ENCODE measurements at places on chromosomes 12 and 14.

- peak; percentile 72 for DNase-seq
Measured at GRCh38 chr12:32501835-32502333, 102.5 kb downstream of the FGD4 start.

DNA sequence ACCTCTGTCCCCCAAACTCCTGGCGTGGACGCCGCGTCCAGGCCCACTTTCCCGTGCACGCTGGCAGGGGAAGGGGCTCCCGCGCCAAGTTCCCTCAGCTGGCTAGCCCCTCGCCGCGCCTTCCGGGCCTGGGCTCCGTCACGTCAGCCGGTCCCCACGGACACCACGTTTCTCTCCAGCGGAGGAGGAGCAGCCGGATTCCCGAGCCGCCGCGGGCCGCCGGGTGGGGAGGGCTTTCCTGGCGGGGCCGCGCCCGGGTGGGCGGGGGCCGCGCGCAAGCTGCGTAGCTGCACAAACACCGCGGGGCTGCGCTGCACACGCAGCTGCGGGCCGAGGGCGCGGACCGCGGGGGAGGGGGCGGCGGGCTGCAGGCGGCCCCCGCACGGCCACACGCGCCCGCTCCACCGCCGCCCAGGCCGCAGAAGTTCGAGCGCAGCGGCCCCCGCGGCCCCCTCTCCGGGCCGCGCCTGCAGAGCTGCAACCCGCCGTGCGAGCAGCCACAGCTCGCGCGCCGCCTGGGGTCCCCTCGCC is 45.1 kb upstream of the PNMA1 start:
- peak; percentile 87 for DNase-seq

- no peak for DNase-seq
Measured at GRCh38 chr12:110668480-110669192, 20.3 kb downstream of the HVCN1 start.

DNA sequence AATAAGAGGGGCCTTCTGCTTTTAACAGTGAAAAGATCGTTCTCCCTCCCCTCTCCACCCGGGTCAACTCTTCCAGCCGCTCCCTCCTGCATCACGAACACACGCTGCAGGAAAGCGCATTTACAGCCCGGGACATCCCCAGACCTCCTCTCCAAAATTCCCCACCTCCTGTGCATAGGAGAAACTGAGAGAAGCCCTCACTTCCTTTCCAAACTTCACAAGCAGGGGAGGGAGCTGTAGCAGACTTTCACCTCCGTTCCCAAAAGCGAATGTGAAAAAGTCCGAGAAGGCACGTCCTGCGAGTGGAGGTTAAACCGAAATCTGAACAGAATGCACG is 513 bp downstream of the BCAT1 start:
- peak; percentile 56 for DNase-seq

GRCh38 chr12:21788089-21788983 is 13.8 kb upstream of the KCNJ8 start:
- DNase-seq = no peak

DNA sequence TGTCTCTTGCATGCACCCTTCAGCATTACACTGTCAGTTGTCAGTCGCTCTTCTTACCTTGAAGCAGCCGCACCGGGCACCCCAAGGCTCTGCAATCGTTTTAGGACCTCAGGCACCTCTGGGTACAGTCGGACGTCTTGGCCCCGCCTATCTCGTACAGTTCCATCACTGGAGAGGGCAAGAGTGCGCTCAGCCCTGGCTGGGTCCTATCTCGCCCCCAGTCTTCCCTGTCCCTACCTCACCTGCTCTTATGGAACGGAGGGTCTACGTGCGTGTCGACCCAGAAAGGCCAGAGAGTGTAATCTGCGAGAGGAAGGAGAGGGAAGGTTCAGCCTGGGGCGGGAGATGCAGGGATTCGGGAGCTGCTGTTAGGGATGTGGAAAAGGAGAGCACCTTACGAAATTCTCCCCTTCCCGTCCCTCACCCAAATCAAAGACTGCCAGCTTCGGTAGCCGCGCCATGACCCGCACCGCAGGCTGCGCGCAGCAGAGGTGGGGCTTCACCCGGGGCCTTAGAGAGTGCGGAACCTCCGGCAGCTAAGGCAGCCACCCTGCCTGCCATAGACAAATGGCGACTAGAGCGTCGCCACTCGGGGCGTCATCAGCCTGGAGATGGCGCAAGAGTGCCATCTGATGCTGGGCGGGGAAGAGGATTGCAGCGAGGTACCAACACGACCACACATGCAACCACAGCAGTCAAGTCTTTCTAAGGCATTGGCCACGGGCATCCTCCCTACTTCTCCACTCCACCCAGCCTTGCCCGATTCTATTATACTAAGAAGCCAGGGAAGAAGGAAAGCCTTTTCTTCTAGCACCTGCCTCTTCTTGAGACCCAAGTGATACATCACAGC is at the start of gene MDP1:
MDP1 (minus strand) TSS at position 572 of the 850 bp plus-strand sequence; CDS start at position 461, 111 bp downstream.
- DNase-seq = peak; percentile 91

DNA sequence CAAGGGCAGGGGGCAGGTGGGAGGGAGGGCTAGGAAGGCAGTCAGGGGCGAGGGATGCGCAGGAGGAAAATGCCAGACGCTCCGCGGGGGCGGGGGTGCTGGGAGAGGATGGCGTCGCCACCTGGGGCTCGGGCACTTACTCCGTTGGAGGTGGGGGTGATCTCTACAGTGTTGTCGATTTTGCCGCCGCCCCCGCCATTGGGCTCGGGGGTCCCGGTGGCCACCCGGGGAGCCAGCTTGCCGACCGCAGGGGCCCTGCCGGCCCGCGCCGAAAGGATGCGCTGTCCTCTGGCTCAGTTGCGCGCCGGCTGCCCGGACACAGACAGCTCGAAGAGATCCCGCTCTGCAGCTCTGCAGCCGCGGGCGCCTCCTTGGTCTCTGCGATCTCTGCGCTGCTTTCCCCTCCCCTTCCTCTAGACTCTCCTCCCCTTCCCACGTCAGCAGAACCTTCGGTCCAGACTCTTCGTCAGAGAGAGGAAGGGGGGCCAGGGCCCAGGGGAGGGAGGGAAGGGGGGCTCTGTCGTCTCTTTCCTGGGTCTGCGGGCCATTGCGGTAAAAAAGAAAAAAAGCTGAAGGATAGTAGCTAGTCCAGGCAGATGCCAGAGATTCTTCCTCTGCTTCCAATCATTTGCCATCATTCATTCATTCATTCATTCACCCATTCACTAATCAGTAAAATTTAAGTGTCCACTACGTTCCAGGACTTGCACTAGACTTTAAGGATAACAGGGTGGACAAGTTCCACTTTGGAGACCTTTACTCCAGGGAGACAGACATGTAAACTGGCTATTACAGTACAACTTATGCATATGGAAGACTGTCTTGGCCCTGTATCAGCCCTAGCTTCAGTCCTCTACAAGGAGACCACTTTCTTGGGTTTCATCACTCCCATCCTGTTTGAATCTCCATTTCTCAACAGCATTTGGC is at the start of gene SLC22A17:
SLC22A17 (minus strand) TSS at position 382 of the 927 bp plus-strand sequence.
- DNase-seq = peak; percentile 92

- DNase-seq = no peak
Measured at GRCh38 chr14:82854131-82854530, 1320.5 kb upstream of the SEL1L start.

DNA sequence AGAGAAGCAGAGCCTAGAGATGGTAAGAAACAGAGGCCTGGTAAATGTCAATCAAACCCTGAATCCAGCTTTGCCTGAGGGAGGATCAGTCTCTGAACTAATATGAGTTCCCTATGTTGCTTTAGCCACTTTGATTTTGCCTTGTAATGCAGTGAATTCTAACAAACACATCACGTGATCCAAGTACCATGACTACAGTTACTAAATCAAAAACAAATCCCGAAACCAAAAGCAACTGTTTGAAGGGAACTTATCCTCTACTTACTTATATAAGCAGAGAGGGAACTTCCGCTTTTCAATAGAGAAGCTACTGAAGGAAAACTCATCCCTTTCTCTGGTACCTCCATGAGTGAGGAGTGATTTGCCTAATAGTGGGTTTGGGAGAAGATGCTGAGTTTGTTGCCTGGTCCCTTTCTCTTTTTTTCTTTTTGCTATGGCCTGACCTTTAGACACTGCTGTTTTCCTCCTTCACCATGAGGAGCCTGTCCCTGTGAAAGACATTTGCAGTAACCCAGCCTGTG is 7.7 kb upstream of the PPTC7 start:
- peak; percentile 30 for DNase-seq
